ENCODE measurements at places on chromosomes 4 and X.

DNA sequence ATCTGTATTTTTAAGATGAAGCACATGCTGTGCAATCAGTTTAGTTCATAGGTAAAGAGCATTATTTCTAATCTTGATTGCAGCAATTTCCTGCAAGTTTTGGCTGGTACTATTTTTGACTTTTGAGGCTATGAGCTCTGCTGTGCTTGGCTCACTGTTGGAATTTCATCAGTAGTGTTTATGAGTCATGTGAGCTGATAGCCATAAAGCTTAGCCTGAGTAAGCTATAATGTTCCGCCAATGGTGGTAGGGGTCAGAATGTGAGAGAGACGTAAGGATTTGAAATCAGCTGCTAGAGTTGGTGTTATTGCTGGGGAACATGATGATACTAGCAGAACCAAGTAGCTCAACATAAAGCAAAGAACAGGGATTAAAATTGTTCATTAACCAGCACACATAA lies 590.9 kb upstream of the GNPDA2 start:
- DNase-seq: no peak

DNA sequence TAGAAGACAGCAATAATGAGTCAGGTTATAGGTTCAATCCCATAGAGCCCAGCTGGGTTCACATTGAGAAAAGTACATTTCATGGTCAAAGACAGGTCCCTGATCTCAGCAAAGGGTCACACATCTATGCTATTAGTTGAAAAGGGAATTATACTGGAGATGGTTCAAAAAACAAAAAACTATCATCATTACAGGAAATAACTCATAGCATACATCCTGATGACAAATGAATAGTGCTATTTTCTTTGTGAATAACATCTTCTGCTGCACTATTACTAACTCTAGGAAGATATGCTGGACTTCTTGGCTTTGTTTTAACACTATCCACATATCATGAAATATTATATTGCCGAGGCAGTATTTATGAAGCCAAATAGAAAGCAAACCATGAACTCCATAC lies 202.5 kb upstream of the MAB21L2 start:
- no peak for DNase-seq

DNA sequence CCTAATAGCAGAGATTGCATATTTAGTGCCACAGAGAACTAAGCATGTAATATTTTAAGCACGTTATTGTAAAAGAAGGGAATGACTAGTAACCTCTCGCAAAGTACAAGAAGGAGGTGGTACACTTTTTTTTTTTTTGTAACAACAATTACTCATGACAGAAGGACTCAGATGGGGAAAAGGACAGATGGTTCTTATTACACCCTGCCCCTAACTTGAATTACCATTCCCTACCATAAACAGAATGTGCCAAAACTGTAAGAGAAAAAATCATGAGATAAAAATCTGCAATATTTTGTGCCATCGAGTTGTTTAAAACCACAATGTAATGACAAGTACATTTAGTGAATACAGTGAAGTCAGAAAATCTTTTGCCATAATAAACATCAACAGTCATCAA lies 33.0 kb upstream of the RAPGEF2 start:
- no peak for DNase-seq

DNA sequence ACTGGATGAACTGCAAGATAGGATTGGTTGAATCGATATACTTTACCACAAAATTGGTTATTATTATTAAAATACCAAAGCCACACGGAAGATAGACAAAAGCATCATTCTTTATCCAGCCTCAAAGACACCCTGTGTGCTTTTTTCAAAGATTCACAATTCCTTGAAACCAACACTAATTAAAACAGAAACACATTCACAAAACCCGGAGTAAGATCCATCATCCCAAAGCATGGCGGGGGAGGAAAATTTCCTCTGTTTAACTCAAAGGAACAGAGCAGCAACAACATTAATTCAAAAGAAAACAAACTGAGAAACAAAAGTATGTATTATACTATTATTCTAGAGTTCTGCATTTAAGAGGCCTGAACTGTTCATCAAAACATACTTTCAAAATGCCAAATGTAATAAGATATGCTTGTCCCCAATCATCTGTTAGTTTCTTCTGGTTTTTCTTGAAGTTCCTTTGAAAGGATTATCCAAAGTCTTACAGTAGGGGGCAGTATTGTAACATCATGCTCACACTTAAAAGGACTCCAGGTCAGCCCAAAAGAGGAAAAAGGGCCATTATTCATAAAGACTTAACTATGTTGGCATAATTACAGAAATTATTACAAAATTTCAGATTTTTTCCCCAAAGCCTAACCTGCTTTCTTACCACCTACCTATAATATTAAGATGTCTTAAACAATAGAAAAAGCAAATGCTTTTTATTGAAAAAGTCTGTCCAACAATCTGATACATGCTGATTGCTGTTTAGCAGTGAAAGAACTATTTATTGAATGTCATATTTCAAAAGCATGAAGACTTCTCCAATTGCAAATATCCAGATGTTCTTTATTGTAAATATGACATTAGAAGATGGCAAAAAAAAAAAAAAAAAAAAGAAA lies 168.7 kb downstream of the SCFD2 start:
- peak; percentile 46 for DNase-seq

GRCh38 chrX:114906984-114907510 lies 110.4 kb downstream of the IL13RA2 start:
- no peak for DNase-seq

- DNase-seq: no peak
These were observed 16.5 kb downstream of the RNF212 start for GRCh38 chr4:1096841-1097240.

GRCh38 chrX:49884290-49884862 lies 5.1 kb downstream of the USP27X start:
- DNase-seq: peak; percentile 42

- no peak for DNase-seq
These were observed 61.5 kb downstream of the AMOT start for GRCh38 chrX:112779139-112779538.

GRCh38 chr4:145453163-145453520 lies 28.5 kb upstream of the SMAD1 start:
- DNase-seq: no peak

GRCh38 chr4:72484981-72485380 lies 84.0 kb downstream of the ADAMTS3 start:
- no peak for DNase-seq

- no peak for DNase-seq
These were observed 57.2 kb downstream of the IRF2 start for GRCh38 chr4:184416913-184417734.

DNA sequence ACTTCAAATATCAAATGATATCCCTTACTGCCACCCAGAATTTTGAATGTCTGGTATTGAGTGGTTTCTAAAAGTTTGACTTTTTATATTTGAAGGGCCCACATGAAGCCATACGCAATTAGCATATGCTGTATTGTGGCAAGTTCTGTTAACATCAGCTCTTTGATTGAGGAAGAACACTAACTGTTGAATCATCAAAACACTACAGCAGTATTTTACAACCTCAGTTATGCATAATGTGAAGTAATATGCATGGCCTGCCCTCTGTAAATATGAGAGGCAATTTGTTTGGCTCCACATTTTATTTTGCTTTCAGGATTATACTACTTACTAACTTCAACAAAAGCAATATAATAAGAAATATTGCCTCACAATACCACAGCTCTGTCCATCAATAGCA lies 62.2 kb upstream of the DMD start:
- no peak for DNase-seq

GRCh38 chr4:8296491-8296890 lies 26.9 kb downstream of the HTRA3 start:
- DNase-seq: no peak

- DNase-seq: no peak
These were observed 151.7 kb upstream of the MAOA start for GRCh38 chrX:43504394-43504793.

DNA sequence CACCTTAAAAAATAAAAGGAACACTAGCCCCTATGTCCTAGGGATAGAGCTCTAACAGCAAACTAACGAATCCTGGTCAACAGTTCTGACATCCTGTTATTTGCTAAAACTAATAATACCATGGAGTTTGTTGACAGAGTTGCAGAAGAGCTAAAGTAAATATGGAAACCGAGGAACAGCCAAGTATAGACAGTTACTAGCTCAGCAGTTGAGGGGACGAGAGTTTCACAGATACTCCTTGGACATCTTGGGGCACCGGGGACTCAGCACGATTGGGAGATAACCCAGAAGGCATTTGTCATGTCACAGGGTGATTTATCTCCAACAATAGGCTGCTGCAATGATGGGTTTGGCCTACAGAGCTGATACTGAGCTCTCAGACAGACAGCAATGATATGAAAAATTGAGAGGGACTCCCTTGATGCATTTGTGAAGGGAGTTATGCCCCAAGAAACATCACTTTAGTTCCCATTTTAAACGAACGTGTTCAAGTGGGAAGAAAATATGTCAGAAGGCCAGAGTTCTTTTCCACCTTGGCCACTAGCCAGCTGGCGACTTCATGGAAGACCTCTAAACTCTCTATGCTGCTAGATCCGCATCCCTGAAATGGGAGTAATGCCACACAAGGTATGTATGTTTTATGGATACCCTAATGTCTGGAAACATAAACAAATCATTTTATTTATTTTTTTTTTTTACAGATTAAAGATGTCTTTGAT lies 48.6 kb downstream of the TSC22D3 start:
- DNase-seq: no peak

GRCh38 chrX:76920607-76921006 lies 493.1 kb downstream of the MAGEE1 start:
- DNase-seq: no peak

GRCh38 chr4:153781717-153782416 lies 7.0 kb downstream of the SFRP2 start:
- no peak for DNase-seq

GRCh38 chrX:40064055-40064597 lies 33.6 kb downstream of the BCOR start:
- DNase-seq: no peak

GRCh38 chrX:134529481-134529880 lies 69.5 kb downstream of the HPRT1 start:
- DNase-seq: no peak

DNA sequence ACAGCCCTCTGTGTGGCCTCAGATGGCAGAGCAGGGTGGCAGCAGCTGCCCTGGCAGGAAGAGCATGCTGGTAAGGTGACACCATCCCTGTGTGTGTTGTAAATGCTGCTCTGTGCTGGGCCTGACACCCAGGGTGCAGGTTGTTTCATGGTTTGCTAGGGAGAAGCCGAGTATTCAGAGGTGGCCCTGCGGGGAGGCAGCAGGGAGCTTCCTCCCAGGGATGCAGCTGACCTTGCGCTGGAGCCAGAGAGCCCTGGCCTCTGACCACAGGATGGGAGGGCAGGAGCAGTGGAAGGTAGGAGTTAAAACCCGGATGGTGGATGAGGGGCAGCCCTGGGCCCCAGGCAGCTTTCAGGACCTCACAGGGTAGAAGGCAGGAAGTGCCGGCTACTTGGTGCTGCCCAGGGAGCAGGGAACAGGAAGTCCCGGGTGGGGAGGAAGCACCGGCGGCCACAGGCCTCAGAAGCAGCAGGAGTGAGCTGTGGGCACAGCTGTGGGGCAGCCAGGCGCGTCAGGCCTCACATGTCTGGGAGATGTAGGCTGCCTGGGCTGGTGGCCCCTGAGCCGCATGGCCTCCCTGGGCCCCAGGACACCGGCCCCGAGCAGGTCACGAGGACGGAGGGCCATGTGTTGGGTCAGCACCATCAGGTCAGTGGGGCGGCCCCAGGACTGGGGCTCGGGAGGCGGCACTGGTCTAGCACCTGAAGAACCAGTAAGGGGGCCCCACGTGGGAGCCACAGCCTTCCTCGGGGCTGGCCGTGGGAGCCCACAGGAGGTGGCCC lies 19.1 kb downstream of the SH3BP2 start:
- no peak for DNase-seq

- no peak for DNase-seq
These were observed 92.4 kb upstream of the PJA1 start for GRCh38 chrX:69257499-69258127.

DNA sequence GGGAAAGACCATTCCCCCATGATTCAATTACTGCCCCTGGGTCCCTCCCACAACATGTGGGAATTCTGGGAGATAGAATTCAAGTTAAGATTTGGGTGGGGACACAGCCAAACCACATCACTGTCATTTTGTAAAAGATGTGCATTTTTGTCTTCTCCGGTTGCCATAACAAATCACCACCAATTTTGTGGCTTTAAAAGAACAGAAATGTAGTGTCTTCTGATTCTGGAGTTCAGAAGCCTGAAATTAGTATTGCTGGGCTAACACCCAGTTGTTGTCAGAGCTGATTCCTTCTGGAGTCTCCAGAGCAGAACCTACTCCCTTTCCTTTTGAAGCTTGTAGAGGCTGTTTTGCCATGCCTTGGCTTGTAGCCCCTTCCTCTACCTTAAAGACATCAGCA lies 54.1 kb upstream of the DHRSX start:
- DNase-seq: no peak

- DNase-seq: no peak
These were observed 516.3 kb downstream of the BCOR start for GRCh38 chrX:39581411-39581810.

- DNase-seq: no peak
These were observed 44.5 kb upstream of the TRIM2 start for GRCh38 chr4:153159728-153160221.

DNA sequence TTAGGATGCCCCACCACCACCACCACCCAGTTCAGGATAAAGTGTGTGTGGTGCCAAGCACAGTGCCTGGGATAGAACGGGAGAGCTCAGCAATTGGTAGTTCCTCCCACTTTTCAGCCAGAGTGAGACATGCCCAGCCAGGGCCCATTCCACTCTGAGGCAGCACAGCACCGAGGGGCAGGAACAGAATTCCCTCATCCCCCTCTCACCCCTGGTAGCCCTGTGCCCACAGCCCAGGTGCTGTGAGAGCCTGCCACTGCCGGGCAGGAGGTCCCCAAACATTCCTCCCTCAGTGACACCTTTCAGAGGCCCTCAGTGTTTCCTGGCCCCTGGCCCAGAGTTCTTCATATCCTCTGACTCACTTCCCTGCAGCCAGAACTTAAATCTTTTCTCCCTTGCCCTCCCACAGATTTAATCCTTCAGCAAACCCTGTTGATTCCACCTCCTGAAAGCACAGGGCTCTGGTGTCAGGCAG lies 8.1 kb downstream of the RIPPLY1 start:
- DNase-seq: no peak

GRCh38 chr4:139656614-139657486 lies 8.8 kb upstream of the MGST2 start:
- peak; percentile 76 for DNase-seq

DNA sequence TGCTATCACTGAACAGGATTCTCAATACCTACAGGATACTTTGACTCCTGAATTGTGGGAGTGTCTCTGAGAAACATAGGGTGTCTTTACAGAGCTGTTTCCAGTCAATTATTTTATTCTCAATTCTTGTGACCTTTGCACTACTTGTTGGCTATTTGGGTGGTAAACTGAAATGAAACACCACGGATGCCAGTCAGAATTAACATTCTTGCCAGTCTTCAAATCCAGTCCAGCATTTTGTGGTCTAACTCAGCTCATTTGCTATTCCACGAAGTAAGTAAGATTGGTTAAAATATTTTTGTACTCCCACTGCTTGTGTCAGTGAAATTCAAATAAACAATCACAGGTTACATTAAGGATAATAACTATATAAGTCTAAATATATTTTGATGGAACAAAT lies 197.9 kb downstream of the ANKRD50 start:
- no peak for DNase-seq

All from NCI-H1436 (cell line).